ENCODE measurements at places on chromosomes 5 and 9.
A peak's percentile ranks its signal among the peaks of the same experiment; 100 is the strongest.

DNA sequence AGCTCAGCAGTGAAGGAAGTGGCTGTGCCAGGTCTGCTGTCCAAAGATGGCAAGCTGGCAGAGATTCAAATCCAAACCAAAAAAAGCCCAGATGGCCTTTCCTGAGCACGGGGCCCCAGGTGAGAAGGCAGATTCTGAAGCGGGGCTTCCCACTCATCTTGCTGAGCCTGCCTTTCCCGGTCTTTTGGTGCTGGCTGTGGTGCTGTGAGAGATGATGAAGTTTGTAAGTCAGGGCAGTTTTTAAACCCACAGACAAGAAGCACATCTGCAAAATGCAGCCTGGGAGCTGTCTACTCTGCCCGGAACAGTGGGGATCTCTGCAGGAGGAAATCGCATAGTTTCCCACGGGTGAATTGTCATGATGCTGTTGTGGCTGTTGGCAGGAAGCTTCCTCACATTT lies 85.0 kb upstream of the IRX4 start:
- DNase-seq = no peak

GRCh38 chr5:61994171-61994570 lies 311.8 kb upstream of the KIF2A start:
- no peak for DNase-seq

GRCh38 chr9:72996114-72996513 lies 43.3 kb upstream of the ALDH1A1 start:
- DNase-seq = no peak

DNA sequence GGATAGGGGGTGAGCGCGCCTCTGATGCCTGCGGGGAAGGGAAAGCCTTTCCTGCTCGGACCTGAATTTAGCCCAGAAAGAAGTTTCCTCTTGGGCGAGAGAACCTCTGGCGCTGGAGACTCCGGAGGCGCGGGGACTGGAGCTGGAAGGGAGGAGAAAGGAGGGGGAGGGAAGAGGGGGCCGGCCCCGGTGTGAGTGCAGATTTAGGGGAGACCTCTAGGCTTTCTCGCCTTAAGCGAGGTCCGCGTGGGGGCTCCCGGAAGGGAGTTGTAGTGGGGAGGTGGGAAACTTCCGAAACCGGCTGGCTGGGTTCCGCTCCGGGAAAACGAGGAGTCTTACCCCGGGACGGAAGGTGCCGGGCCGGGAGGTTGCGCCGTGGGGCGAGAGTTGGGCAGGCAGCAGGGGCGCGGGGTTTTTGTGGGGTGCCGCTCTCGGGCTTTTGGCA lies 1.3 kb downstream of the PCSK5 start:
- no peak for DNase-seq

DNA sequence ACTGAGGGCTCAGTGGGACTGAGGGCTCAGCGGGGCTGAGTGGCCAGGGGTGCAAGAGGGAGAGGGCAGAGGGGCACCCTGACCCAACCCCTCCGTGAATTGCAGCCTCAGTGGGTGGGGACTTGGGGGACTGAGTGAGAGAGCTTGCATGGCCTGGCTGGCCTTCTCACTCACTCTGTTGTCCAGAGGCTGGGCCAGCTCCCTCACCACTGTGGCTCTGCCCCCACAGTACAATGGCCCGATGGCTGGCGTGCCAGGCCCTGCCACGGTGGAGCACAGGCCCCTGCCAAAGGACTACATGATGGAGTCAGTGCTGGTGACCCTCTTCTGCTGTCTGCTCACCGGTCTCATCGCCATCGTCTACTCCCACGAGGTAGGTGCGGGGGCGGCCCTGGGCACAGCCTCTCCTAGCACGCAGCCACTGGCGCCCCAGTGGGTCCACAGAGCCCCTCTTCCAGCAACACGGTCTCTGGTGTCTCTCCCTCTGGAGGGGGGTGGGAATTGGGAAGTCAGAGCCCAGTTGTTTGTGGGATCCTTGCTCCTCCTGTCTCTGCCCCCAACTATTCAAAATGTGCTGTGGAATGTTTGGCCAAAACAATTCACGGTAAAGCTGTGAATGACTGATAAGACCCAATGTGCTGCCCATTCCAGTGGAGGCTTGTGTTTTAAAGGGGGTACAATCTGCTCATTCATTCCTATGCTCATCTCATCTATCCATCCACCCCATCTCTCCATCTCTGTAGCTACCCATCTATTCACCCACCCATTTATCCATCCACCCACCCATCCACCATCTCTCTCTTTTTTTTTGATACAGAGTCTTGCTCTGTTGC lies 10.7 kb downstream of the PRRT1B start:
- no peak for DNase-seq

- DNase-seq = no peak
Observed at GRCh38 chr5:38292228-38292627, 33.9 kb downstream of the EGFLAM start.

- DNase-seq = peak; percentile 46
Observed at GRCh38 chr9:19456996-19457692, 48.3 kb downstream of the ACER2 start.

DNA sequence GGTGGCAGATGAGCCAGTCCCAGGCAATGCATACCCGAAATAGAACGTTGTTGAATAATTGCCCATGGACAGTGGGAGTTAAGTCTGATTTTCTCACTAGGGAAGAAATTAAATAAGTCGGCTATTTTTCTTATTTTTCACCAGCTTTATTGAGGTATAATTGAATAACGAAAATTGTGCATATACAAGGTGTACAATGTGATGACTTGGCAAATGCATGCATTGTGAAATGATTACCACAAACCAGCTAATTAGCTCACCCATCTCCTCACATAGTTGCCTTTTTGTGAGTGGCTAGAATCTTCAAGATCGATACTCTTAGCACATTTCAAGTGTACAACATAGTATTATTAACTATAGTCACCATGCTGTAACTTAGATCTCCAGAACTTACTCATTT lies 249.6 kb downstream of the ROR2 start:
- DNase-seq = no peak

DNA sequence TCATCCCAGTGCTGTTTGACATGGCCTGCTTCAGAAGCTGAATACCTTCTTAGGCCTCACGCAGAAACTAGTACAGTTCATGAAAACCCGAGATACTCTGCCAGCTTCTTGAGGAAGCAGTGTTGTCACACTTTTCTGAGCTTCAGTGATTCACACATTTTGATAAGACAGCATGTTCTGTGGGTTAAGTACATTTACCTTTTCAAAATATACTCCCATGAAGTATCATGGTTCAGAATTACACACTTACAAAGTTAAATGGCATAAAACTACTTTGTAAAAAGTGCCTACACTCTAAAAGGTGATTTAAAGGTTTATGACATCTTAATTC lies 56.9 kb downstream of the VCAN start:
- DNase-seq = no peak

DNA sequence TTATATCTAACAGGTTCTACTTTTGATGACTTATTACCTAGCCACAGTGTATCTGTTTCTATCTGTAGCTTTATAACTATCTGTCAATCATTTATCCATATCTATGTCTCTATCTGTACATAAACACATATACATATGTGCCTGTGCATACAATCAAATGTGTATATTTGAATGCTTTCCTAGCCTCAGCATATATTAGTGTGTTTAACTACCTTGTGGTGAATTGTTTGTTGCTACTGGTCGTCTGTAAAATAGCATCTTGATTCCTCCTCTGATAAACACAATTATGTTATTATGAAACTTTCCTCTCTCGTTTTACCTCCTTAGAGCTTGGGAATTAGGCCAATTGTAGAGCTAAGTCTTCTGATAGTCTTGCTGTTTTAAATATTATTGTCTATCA lies 44.4 kb downstream of the PARP8 start:
- DNase-seq = no peak

DNA sequence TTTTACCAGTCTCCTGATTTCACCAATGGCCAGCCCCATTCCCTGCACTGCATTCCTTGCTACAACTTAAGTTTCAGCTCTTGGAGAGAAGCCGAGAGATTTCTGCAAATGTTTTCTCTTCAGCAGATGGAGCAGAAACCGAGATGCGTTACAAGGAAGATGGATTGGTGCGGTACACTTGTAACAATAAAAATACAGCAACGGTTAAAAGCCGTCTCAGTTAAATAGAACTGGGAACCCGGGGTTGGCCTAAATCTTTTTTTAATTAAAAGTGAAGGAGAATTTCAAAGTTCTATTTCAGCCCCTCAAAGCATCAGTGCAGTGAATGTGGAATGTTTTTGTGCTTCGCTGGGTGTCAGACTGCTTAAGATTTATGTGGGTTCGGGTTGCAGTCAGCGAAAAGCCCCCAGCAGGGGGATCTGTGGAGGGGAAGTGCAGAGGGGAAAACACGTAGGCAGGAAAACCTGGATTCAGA lies 19.8 kb downstream of the BRINP1 start:
- DNase-seq = no peak

GRCh38 chr5:83406906-83407305 lies 64.6 kb upstream of the VCAN start:
- no peak for DNase-seq

DNA sequence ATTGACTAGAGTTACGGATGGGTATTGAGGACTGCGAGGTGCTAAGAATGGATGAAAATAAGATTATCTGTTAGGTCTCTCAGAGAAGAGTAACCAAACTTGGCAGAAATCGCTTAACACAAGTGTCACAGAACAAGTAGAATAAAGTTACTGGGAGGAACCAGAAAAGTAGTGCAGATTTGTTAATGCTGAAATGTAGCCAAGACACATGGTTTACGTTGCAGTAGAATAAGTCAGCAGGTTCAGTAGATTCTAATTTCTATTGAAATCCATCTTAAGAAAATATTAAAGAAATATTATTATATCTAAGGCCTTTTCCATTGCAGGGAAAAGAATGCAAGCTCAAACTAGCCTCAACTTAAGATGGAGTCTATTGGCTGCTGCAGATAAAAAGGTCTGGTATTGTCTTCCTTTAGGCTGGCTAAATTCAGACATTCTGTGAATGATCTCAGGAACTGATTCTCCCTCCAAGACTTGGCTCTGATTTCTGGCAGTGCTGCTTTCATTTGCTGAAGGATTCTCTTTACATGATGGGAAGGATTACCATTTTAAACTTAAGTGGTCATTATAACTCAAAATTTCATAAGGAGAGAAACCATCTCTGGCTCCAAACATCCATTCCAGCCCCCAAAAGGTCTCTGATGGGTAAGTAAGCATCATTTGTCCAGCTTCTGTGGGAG lies 314.9 kb downstream of the MARCHF11 start:
- no peak for DNase-seq

- no peak for DNase-seq
Observed at GRCh38 chr9:124766326-124766725, 4.8 kb downstream of the NR6A1 start.

- peak; percentile 70 for DNase-seq
Observed at GRCh38 chr9:27473111-27473529, 51.0 kb upstream of the IFNK start.

GRCh38 chr9:108569624-108570023 lies 286.2 kb downstream of the ACTL7B start:
- DNase-seq = no peak

- DNase-seq = no peak
Observed at GRCh38 chr5:51047369-51047768, 335.9 kb upstream of the ISL1 start.

GRCh38 chr9:15529566-15530324 lies 19.0 kb upstream of the PSIP1 start:
- DNase-seq = no peak

GRCh38 chr9:133275105-133276000 lies at the start of gene ABO:
Gene ABO, minus strand, starts transcription at chr9:133275201.
- no peak for DNase-seq

DNA sequence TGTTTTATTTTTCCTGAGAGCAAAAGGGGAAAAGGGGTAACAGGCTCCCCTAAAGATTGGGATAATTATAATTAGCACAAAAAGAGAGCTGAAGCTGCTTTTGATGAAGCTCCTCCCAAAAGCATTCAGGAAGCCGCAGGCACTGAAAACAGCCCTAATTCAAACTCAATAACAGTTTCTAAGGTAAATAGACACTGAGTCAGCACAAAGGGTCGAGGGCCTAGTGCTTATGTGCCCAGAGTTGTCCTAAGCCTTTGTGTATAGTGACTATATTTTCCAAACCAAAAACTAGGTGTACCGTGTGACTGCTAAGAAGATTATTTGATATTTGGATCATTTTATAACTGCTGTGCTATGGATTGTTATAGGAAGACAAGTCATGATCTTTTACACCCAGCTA lies 67.7 kb downstream of the HMHB1 start:
- DNase-seq = no peak

- no peak for DNase-seq
Observed at GRCh38 chr5:132475497-132475882, 15.1 kb downstream of the IRF1 start.

- no peak for DNase-seq
Observed at GRCh38 chr5:5183189-5183699, 43.1 kb downstream of the ADAMTS16 start.

DNA sequence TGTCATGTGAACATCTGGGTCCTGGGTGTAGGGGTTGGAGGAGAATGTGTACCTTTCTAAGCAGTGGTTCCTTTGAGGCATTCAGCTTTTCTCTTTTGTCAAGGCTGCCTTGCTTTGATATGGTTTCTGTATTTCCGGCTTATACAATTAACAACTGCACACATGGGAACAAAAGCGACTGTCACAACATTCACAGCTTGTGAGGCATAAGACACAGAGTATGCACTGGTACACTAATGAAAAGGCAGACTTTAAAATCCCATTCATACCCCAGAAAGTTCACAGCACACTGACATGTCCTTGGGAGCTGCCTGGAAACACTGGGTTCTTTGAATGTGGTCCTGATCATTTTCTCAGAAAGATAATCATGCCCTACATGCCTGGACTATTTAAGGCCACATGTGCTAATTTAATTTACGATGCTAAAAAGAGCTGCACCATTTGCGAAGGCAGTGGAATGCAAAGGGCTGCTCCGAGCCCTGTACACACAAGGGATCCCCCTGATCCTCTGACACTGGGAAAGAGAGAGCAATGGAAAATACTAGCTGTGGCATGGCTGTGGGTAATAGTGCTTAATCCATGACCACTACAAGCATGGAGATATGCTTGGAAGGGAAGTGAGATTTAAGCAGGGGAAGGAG lies 131.8 kb downstream of the EFNA5 start:
- DNase-seq = no peak

- DNase-seq = no peak
Observed at GRCh38 chr5:77973253-77973609, 197.1 kb upstream of the TBCA start.

DNA sequence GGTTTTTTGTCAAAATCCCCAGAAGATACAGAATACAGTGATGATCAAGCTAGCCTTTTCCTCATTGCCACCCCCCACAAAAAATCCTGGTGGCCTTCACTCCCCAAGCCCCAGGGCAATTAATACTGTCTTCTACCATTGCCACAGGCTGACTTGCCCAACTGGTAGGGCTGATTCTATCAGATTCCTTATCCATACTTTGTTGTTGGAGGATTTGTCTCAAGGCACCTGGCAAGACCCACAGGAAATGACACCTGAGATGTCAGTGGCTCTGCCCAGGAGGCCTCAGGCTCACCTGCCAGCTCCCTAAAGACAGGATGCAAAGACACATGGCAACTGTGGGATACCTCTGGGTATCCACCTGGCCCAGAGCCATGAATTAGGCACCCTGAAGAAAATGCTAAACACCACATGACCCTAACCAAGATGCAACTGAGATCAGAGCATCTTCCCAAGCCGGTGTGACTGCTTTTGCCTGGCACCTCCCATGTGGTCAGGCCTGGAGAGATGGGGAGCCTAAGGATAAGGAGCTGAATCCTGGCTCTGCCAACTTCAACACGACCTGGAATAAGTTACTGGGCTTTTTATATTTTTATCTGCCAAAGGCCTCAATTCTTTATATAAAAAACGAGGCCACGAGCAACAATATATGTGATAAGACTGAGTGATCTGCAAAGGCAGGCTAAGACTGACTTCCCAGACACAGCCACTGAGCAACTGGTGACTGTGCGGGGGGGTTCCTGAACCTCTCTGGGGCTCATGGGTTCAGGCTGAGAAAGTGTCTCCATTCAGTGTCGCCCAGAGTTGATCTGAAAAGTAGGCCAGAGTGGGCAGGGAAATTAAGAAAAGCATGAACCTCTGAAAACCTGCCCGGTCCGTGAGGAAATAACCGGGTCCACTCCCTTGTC lies 944 bp downstream of the ATOX1 start:
- no peak for DNase-seq
